ENCODE measurements at places on chromosomes 6 and 20.

- DNase-seq, result no peak
Observed at GRCh38 chr6:44514576-44515193, 127.2 kb downstream of the CDC5L start.

GRCh38 chr20:35595901-35596300, 19.7 kb upstream of the SPAG4 start:
- no peak for DNase-seq

- DNase-seq, result no peak
Observed at GRCh38 chr20:62248890-62249560, 10.7 kb downstream of the OSBPL2 start.

DNA sequence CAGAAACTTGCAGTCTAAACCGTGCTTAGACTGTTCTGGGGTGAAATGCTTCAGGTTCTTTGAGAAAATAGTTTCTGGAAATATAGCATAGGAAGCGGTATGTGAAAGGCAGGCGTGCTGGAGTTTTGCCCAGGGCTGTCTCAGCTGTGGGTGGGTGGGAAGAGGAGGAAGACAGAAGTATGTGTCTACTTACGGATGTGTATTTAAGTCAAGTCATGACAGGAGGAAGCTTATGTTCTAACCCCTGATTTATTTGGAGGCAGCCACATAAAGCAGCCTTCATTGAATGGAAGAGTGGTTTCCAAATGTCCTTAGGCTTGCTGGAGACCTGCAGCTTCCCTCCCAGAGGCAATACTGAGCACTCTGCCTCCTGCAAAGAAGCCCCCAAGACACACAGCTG, 345.8 kb upstream of the PRND start:
- no peak for DNase-seq

- DNase-seq, result no peak
Observed at GRCh38 chr20:1214838-1215261, 11.0 kb upstream of the RAD21L1 start.

DNA sequence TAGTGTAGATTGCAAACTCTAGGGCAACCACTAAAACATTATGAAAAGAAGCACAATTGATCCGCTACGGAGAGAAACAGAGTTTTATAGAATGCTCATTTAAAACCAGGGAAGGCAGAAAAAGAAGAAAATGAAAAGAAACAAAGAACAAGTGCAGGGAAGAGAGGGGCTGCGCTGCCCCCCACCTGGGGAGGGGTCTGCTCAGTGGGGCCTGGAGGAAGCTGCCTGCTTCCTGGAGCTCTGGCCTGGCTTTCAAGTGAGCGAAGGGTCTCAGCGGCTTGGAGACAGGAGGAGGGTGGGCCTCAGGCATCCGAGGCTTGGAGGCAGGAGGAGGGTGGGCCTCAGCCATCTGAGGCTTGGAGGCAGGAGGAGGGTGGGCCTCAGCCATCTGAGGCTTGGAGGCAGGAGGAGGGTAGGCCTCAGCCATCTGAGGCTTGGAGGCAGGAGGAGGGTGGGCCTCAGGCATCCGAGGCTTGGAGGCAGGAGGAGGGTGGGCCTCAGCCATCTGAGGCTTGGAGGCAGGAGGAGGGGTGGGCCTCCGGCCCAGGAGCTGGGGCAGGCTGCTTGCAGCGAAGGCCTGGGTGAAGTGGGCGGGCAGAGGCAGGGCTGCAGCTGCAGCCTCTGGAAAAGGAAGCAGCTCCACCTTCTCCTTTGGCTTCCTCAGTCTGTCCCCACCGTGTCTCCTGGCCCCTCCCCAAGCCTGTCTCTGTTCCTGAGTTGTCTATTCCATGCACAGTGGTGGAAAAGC, 406.3 kb downstream of the TAF4 start:
- no peak for DNase-seq

- no peak for DNase-seq
Observed at GRCh38 chr6:33431880-33432541, 12.1 kb downstream of the SYNGAP1 start.

DNA sequence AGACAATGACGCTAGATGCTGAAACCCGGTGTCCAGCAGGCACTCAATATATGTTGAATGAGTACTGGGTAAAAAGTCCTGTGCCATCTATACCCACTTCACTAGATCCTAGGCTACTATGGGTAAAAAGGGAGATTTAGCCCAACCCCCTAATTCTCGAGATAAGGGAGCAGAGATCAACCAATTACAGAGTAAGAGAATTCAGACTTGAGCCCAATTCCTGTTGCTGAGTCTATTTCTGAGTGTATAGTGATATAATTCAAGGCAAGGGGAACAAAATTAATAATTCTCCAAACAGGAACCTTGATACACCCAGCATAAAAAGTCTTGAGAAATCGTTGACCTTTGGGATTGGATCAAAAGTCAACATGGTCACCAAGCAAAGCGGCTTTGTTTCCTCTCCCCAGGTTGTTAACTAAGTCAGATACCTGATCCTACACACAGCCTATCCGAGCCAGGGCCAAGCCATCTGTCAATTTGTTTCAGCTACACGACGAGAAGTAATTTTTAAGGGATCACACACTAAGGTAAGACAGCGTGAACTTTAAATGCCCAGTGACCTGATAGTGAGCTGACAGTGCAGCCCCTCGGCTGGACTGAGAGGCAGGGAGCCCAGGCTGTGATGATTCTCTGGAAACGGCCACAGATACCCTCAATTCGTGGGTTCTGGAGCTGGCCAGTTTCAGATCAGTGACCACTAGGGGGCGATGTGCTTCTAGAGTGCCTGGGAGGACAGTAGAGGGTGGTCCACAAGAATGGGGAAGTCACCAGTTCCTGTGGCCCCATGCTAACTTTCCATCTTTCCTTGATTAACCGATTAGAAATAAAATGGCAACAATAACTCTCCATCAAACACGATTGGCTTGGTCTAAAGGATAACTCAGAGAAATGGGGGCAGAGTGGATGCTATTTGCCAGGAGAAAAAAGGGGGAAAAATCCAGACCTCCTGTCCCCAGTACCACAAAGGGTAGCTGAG, 46.2 kb downstream of the SLC22A23 start:
- DNase-seq, result peak; percentile 40

DNA sequence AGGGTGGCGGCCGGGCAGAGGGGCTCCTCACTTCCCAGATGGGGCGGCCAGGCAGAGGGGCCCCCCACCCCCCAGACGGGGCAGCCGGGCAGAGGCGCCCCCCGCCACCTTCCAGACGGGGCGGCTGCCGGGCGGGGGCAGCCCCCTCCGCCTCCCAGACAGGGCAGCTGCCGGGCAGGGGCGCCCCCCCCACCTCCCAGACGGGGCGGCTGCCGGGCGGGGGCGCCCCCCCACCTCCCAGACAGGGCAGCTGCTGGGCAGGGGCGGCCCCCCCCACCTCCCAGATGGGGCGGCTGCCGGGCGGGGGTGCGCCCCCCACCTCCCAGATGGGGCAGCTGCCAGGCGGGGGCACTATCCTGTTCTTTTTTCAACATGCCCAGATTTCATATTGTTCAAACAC, 78.2 kb upstream of the DST start:
- no peak for DNase-seq

GRCh38 chr6:64672651-64673050, 1034.4 kb downstream of the EYS start:
- no peak for DNase-seq

DNA sequence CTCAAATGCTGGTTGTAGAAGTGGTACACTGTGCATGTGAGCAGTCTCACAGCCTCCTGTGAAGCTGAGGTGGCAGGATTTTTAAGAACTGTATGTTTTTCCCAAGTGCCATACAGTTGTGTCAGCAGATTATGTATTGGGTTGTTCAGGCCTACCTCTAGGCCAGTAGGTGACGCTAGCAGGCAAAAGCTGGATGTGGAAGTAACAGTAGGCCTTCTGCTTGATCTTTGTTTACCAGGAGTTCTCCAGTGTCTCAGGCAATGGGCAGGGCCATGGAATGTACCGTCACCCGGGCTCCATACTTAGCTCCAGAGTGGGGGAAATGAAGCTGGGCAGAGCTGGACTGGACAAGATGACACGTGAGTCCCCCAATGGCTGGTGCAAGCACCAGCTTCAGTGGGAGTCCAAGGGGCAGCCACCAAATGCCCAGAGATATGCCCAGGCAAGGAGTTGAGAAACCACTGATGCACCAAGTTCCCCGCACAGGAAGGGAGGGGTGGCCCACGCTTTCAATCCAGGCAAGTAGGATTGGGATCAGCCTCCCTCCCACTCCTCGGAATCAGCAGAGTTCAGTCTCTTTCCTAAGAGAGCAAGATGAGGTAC, 289.7 kb downstream of the HTR1B start:
- DNase-seq, result no peak

- DNase-seq, result no peak
Observed at GRCh38 chr6:88262332-88262731, 96.2 kb upstream of the CNR1 start.

DNA sequence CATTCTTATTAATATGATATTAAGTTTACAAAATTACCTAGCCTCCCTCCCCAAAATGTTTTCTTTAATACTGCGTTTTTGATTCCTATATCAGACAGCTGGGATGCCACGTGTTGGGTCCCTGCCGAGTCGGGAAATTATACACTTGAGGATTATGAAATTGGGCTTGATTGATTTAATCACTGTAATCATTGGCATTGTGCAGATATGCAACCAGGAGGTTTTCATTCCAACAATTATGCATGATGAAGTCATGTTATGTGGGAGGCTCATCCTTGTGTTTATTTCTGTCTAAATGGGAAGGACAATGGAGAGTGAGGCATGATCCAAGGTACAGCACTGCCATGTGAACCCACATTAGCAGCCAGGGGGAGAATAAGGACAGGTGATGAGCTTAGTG, 30.6 kb upstream of the RIPOR2 start:
- no peak for DNase-seq
